ENCODE measurements at places on chromosomes 3 and 15.

- DNase-seq: no peak
These were observed 134.6 kb upstream of the KBTBD8 start for GRCh38 chr3:66863205-66864111.

DNA sequence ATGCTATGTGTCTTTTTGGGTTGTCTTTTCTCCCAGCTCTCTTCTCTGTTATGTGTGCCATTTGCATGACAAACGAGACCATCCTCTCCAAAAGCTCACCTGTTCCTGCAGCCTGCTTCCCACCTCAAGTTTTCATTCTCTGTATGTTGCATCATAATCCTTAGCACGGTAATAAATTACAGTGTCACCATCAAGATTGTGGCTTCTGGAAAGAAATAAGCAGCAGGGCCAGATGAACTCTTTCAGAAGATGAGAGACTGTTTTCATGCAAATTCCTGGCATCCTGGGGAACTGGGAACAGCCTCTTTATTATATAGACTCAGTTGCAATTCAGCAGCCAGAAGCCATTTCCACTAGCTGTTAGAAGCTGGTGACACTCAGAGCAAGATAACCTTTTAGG, 436.7 kb downstream of the EPHB1 start:
- DNase-seq: no peak

GRCh38 chr3:54358969-54359694, 236.8 kb downstream of the CACNA2D3 start:
- DNase-seq: peak; percentile 28

GRCh38 chr3:188943591-188943990, 228.2 kb upstream of the TPRG1 start:
- DNase-seq: no peak

DNA sequence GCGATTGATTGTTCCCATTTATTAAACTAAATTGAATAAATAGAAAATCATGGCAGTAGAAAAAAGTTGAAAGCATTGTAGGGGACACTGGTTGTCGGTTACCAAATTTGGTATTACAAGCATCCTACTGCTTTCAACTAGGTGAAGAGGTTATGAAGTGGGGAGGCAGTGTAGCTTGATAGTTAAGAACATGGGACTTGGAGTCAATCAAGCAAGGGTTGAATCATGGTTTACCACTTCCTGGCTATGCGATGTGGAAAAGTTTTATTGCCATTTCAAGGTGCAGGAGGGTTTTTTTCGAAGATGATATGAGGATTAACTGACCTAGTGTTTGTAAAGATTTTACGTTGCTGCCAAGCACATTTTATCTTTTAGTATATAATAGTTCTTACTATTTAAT, 318.2 kb upstream of the KCNH8 start:
- peak; percentile 17 for DNase-seq

GRCh38 chr15:61106044-61106834, 122.9 kb downstream of the RORA start:
- no peak for DNase-seq

DNA sequence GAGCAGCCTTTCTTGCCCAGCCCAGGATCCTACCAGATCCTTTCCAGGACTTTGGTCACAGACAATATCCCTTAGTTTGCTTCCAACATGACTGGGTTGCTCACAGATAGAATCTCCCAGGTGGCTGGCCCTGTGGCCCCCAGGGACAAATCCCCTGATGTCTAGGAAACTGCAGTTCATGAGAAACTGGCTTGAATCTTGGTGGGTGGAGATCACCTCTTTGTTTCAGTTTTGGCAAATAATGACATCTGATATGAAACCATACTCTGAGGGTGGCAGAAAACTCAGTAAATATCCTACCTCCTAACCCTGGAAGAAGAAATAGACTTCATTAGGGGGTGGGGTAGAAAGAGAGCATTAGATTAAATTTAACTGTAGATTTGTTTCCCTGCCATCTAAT, 44.1 kb upstream of the PFN2 start:
- no peak for DNase-seq

DNA sequence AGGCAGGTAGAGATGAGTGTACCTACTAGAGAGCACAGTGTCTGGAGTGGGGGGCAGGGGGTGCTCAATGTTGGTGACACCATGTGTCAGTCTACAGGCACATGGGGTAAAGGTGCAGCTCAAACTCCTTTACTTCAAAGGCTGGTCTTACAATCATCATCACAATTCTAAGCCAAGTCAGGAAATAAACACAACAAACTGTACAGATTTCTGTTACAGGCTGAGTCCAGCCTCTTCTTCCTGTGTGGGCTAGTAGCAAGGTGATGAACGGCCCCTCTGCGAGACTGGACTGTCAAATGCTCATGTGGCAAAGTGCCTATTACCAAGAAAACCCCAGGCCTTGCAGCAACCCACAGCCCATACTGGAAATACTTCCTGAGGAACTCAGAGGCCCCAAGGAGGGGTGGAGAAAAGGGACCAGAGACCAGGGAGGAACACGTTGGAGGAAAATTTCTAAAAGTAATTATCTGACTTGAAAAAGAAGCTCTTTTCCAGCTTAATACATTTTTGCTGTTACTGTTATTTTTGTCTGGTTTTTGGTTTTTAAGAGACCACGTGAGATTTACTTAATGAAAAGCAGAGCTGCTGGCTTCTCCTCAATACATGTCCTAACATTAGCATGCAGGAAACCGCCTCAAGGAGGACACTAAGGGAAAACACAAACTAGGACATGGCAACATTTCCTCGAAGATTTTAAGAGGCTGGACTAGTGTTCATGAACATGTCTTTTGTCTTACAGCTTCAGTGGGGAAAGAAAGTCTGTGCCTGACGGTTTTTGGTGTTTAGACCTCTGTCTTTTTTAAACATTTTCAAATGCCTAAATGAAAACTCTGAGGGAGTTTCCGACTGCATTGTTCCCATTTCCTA, 29.5 kb downstream of the TBC1D2B start:
- no peak for DNase-seq

- DNase-seq: peak; percentile 75
These were observed 11.8 kb upstream of the FBXO22 start for GRCh38 chr15:75891895-75892294.

- peak; percentile 28 for DNase-seq
These were observed 207.4 kb upstream of the IGF1R start for GRCh38 chr15:98440917-98441316.

DNA sequence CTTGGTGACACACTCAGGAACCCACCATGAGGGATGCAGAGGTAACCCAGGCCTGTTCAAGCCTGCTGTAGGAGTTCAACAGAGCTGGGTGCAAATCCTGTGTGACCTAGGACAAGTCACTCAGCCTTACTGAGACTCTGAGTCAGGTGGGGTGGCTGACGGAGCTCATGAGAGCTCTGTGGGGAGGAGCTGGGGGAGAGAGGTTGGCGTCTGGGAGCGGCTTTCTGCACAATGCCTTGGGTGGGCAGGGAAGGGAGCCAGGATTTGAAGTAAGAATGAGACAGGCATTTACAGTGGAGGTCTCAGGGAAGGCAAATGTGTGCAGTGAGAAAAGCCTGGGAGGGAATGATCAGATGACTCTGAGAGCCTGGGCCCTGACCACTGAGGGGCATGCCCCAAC, 18.3 kb downstream of the C3orf18 start:
- no peak for DNase-seq

DNA sequence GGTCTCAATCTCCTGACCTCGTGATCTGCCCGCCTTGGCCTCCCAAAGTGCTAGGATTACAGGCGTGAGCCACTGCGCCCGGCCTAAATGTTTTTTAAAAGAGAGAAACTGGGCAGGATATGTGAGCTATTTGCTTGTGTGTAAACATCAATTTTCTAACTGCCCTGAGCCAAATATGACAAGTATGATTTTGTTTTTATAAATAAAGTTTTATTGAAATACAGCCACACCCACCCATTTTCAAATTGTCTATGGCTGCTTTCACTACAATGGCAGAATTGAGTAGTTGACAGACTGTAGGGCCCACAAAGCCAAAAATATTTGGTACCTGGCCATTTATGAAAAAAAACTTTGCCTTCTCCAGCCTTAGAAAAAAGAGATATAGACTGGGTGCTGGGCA, 15.9 kb upstream of the HDC start:
- no peak for DNase-seq

- DNase-seq: no peak
These were observed 93.4 kb downstream of the PRICKLE2 start for GRCh38 chr3:64131725-64132469.

DNA sequence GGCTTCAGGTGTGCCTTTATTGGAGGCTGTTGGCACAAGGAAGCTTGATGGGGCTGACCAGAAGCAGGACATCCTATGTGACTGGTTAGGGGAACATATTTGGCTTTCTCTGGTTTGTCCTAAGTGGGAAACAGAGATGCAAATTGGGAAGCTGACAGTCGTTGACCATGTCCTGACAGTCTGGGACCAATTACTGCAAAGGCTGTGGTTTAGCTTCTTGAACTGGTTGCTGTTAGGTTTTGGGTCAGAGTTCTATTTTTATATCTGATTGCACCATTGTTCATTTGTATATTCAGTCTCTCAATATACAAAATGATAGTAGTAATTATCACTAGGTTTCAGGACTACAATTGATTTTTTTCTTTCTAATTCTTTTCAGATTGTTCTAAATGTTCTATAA, 36.8 kb downstream of the SNTN start:
- DNase-seq: no peak

DNA sequence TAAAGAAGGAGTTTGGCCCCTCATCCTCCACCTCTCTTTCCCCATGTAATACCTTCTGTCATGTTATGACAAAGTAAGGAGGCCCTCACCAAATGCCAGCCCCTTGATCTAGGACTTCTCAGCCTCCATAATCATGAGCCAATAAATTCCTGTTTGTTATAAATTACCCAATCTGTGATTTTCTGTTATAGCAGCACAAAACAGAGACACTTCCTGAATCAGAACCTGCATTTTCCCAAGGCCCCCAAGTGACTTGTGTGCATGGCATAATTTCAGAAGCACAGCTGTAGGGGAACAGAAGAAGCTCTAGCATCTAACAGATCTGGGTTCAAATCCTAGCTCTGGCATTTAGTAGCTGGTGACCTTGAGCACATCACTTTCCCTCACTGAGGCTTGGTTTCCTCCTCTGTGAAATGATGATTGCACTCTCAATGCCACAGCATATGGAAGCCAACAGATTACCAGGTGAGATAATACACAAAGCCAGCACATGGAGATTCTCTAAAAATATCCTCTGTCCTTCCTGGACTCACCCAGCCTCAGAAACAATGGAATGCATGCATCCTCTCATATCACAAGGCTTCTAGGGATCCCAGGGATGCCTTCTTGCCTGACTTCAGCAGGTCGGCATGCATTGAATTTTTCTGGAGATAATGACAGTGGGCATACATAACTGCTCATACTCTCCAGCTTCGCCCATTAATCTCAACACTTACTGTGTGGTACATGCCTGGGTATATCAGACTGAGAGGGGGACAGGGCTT, 26.3 kb downstream of the TLNRD1 start:
- DNase-seq: peak; percentile 32

Measured in kidney tubule cell (primary cell).